ENCODE measurements at places on chromosomes 7 and 10.

- DNase-seq, result no peak
Observed at GRCh38 chr7:18566829-18567228, 71.3 kb downstream of the HDAC9 start.

DNA sequence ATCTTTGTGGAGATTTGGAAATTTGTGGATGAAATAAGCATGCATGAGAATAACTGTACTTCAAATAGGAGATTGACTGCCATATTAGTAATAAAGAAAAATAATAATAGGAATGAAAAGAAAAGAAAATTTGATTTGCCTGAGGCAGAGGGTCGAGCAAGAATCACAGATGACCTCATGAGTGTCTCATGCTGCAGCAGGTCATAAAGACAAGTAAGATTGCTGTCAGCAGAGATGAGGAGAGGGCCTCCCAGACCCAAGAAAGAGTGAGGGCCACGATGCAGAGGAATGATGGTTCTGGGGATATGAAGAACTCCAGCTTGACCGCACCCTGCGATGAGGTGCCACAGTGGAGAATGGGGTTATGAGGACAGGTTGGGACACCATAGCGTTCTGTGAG lies 39.2 kb downstream of the TOMM7 start:
- no peak for DNase-seq

DNA sequence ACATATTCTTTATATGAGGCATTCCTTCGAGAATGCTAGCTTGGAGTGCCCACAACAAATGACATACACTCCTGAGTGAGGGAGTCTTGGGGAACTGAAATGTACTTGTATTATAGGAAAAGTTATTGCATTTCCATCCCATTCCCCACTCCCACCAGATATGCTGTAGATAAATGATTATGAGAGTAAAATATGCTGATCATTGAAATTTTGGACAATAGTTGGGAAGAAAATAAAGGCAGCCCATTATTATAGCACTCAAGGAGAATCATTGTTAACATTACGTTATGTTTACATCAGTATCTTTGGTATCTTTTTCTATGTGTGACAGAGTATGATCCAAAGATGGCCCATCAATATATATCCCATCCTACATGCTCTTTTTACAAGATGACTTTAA lies 194.4 kb downstream of the GATA3 start:
- DNase-seq, result no peak

GRCh38 chr10:89165923-89166322 lies 41.2 kb downstream of the CH25H start:
- no peak for DNase-seq

DNA sequence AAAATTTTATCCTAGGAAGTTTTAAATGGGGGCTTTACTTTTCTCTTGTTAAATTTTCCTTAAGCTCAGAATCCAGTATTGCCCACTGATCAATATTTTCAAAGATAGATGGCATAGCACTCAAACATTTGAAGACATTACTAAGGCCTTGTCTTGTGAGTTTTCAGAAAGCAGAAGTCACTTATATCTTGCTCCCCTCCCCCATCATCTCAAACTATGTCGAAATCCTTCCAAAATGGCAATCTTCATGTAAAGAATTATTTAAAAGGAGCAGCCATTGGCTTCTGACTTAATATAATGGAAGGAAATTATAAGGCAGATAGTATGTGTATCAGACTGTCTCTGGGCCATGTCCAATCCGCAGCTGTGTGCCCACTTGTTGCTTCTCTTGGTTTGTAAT lies 553.5 kb upstream of the C7orf33 start:
- DNase-seq, result no peak

GRCh38 chr10:57395923-57396322 lies 871.8 kb downstream of the IPMK start:
- DNase-seq, result no peak
